RKO (cell line): ENCODE measurements at places on chromosomes 4 and X.

- DNase-seq = no peak
Observed at GRCh38 chrX:3280706-3281105, 65.7 kb downstream of the MXRA5 start.

DNA sequence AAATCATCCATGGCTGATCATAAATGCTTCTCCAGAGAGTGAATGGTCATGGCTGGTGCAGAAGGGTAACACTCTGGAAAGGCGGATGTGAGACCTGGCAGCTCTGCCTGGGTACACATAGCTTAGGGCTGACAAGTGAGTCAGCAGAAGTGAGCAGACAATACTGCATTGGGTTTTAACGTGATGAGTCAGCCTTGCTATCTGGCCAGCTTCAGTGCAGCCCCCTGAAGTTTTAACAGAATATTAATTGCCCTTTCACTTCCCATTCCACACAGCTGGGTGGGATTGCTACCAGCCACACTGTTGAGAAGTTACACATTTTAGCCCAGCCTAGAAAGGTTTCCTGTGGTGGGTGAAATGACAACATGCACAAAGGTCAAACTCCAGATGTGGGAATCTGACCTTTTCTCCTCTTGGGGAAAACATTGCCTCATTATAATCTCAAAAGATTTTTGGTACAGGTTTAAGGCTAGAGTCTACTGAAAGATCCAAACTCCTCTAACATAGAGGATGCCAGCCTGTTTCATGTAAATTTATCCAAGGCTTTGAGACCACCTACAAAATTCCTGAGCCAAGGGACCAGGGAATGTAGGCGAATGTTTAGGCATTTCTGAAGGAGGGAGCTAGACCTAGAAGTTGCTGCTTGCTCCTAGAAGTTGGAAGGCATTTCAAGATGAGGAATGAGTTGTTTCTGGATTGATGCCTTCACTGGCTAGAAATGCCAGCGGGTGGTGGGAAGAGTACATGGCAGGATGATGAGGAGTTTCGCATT is 230.3 kb upstream of the PGRMC2 start:
- DNase-seq = peak; percentile 89

DNA sequence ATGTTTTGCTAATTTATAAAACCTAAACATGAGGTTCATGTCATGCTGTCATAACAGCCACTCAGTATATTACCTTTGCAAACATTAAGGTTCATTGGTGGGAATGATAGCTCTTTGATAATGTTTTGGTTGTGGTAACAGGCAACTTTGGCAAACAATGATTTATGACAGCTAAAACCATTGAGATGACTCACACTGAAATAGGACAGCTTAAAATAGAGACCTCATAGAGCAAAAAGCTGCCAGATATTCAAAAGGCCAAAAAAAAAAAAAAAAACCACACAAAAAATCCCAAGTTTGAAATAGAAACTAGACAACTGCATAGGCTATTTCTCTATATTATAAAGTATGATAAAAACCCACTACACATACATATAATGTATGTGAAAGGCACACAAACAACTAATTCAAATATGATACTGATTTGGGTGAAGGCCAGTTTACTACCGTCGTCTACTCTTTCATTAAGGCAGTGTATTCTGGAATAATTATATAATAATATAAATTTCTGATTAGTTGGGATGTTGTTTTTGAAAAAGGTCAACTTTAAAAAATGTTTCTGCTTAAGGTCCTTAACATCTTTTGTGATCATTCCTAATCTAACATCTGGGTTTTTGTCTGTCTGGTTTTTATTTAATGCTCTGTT is 646.0 kb upstream of the PITX2 start:
- no peak for DNase-seq

DNA sequence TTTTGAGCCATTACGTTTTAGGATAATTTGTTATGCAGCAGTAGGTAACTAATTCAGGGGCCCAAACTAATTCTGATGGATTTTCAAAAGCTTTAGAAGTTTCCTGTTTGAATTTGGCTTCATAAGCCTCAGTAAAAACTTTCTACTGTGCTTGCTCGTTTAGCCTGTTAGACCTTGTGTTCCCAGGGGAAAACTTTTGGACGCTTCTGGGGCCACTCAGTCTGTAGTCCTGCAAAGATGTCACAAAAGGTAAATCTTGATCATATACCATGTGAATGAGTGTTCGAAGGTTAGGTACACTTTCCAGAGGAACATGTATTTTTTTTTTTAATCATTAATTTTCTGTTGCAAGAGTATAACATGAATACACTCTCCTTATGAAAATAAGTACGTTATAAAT is 70.7 kb downstream of the SUPT20HL2 start:
- no peak for DNase-seq

GRCh38 chr4:149836546-149836945 is 20.9 kb upstream of the IQCM start:
- DNase-seq = no peak

GRCh38 chr4:166341992-166342391 is 469.0 kb downstream of the TLL1 start:
- no peak for DNase-seq
